ENCODE measurements at places on chromosomes 5 and 9.

GRCh38 chr9:15873573-15874177 lies 320.8 kb downstream of the CCDC171 start:
- DNase-seq, result peak; percentile 26

DNA sequence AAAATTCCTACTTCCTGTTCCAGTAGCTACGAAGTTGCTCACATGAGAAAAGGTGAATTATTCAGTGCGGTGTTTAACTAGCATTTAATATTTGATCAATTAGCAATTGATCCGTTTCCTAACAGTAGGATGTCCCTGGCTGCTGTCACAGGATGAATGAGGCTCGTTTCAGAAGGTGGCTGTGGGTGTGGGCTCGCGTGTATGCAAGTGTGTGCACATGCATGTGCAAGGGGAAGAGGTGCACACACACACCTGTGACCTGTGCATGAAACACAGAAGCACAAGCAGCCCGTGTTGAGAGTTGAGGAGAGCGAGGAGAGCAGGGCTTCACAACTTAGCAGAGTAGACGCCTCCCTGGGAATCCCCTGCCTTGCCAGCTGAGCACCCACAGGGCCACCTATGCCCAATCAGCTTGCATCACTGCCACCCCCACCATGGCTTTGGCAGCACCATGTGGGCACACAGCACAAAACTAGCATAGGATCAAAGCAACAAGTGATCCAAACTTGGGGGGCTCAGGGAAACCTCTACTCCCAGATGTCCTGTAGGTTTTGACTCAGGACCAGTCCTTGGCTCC lies 107.2 kb downstream of the C5orf15 start:
- DNase-seq, result no peak

DNA sequence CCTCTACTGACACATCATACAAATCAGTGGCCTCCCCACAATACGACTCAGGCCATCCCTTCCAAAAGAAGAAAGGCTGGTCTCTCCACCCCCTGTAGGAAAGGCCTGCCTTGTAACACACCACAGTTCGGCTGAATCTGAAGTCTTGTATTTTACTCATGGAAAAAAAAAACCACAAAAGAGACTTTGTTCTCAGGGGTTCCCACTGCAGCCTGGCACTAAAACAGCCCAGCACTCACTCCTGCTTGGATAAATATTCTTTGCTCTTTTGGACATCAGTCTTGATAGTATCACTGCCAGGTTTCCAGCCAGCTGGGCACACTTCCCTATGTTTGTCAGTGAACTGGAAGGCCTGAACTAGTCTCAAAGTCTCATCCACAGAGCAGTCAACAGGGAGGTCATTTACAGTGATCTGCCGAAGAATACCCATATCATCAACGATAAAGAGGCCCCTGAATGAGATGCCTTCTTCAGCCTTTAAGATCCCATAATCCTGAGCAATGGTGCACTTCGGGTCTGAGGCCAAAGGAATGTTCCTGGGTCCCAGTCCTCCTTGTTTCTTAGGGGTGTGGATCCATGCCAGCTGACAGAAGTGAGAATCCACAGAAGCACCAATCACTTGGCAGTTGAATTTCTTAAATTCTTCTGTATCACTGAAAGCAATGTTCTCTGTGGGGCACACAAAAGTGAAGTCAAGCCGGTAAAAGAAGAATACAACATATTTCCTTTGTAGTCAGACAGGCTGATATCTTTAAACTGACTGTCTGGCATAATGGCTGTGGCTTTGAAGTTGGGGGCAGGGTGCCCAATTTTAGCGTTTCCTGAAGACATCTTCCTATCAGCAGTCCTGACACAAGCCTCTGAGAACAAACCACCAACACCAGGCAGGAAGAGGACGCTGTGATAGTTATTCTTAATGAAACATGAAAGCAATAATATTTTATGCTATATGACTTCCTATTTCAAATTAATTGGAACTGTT lies 198.1 kb downstream of the LURAP1L start:
- no peak for DNase-seq

GRCh38 chr9:34574571-34574970 lies 15.0 kb downstream of the CNTFR start:
- DNase-seq, result no peak

DNA sequence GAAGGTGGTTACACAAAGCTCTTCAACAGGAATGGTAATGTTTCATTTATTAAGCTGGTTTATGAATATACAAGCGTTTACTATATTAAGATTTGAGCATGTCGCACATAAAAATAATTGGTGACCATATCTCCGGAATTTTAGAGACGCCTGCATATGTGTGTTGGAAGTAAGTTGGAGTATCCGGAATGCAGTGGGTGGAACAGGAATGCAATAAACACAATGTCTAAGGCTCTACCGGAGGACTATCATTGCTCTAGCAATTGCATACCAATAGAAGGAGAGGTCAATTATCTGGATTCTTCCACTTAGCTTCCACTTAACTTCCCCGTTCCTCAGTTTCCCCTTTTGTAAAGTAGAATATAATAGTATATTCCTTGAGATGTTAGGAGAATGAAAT lies 1.1 kb upstream of the CEP78 start:
- no peak for DNase-seq

- DNase-seq, result no peak
These were observed 106.5 kb upstream of the LRRTM2 start for GRCh38 chr5:138981586-138981985.

DNA sequence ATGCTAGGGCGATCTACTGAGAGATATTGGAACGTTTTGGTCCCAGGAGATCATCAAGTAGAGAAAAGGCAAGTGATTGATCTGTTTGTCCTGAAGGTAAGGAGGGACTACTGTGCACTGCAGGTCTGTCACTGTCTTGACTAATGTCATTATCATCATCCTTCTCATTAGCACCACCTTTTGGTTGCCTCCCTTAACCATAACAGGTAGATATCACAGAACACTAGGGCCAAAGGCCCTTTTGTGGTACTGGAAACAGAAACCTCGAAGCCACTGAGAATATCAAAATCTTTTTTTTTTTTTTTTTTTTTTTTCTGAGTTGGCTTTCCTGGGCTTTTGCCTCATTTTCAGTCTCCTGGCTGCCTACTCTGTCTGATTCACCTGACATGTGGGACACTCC lies 134.0 kb downstream of the KCTD16 start:
- DNase-seq, result no peak

GRCh38 chr9:86500667-86501435 lies 146.6 kb upstream of the TUT7 start:
- DNase-seq, result peak; percentile 25

- DNase-seq, result no peak
These were observed 68.9 kb downstream of the MACROH2A1 start for GRCh38 chr5:135329913-135330797.

DNA sequence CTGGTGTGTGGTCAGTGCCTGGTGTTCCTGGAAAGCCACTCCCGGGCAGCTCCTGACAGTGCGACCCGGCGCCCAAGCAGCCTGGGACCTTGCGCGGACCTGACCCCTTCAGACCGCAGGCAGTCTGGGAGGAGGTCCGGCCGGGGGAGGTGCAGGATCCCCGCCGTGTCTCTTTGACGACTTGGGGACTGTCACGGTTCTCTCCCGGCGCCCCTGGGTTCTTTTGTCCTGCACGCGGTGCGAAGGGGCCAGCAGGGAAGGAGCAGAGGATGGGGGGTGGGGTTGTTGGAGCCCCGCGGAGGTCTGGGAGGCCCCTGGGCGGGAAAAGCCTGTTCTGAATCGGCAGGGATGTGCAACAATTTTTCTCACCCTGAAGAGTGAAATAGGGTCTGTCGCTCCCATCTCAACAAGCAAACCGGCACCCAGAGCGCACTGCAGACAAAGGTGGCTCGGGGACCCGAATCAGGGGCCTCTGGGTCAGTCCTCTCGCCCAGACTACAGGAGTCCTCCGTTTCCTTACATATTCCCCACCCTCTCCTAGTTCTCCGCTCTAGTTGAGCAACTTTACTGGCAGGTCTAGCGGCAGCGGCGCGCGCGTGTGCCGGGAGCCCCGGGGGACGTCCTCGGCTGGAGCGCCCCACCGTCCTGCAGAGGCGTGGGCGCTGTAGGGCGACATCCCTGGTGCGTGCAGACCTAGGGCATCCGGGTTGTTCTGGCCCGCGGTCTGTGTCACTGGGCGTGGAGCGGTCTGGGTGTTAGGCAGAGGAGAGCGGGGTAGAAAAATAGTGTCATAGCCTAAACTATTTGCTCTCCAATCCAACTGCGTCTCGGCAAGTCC lies 1.2 kb downstream of the VCAN start:
- no peak for DNase-seq

- no peak for DNase-seq
These were observed 372.0 kb downstream of the CDH9 start for GRCh38 chr5:26666371-26666770.

- DNase-seq, result no peak
These were observed 22.6 kb downstream of the AKNA start for GRCh38 chr9:114365194-114365593.

GRCh38 chr5:149799119-149799623 lies 69.1 kb downstream of the PPARGC1B start:
- DNase-seq, result peak; percentile 65

GRCh38 chr9:105881654-105882349 lies 187.5 kb downstream of the TMEM38B start:
- DNase-seq, result no peak

- DNase-seq, result no peak
These were observed 86.8 kb downstream of the NSUN2 start for GRCh38 chr5:6545770-6546690.

GRCh38 chr5:121485281-121485680 lies 366.4 kb upstream of the FTMT start:
- DNase-seq, result no peak

GRCh38 chr9:109906766-109907382 lies 126.9 kb downstream of the PALM2AKAP2 start:
- DNase-seq, result no peak

Measured in epithelial cell of proximal tubule (primary cell).